ENCODE measurements at places on chromosomes 5 and 9.

- no peak for DNase-seq
These were observed 632.9 kb upstream of the TLE4 start for GRCh38 chr9:78938821-78939220.

DNA sequence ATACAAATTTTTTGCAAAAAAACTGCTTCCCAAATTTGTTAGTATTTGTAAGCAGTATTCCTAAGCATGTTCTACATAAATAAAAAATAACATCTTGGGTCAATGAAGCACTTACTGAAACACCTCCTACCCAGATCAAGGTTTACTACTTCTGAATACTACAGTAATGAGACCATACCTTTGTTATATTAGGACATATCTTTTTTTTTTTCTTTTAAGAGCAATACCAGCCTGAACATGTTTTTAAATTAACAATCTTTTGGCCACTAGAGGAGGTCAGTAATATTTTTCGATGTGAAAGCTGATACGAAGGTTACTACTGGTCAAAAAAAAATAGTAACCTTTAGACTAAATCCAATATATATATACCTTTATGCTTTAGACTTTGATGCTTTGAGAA is 72.7 kb downstream of the CERT1 start:
- DNase-seq: no peak

GRCh38 chr5:72145348-72145747 is 38.1 kb downstream of the MAP1B start:
- no peak for DNase-seq

- no peak for DNase-seq
These were observed 6.0 kb downstream of the ACTBL2 start for GRCh38 chr5:57476601-57477056.

DNA sequence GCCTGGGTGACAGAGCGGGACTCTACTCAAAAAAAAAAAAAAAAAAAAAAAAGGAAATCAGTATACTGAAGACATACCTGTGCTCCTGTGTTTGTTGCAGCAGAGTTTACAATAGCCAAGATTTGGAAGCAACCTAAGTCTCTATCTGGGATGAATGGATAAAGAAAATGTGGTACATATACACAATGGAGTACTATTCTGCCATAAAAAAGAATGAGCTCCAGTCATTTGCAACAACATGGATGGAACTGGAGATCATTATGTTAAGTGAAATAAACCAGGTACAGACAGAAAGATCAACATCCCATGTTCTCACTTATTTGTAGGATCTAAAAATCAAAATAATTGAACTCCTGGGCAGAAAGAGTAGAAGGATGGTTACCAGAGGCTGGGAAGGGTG is 22.9 kb downstream of the ADAM19 start:
- DNase-seq: no peak

GRCh38 chr5:158451203-158451992 is 592.5 kb upstream of the CLINT1 start:
- no peak for DNase-seq

GRCh38 chr5:444226-444625 is 1.2 kb downstream of the EXOC3 start:
- DNase-seq: no peak

- no peak for DNase-seq
These were observed 697.5 kb upstream of the GRAMD2B start for GRCh38 chr5:125725691-125726090.

- no peak for DNase-seq
These were observed 172.1 kb upstream of the DAP start for GRCh38 chr5:10933121-10933520.

GRCh38 chr5:88695232-88695631 is 187.8 kb downstream of the MEF2C start:
- DNase-seq: no peak

Data from amniotic stem cell (primary cell).